ENCODE measurements at places on chromosomes 1 and 21.

- DNase-seq: no peak
Measured at GRCh38 chr1:231853588-231854207, 227.1 kb downstream of the DISC1 start.

- DNase-seq: no peak
Measured at GRCh38 chr1:228271701-228272251, 63.9 kb downstream of the OBSCN start.

GRCh38 chr21:26281506-26281905 is 110.9 kb upstream of the APP start:
- DNase-seq: no peak

DNA sequence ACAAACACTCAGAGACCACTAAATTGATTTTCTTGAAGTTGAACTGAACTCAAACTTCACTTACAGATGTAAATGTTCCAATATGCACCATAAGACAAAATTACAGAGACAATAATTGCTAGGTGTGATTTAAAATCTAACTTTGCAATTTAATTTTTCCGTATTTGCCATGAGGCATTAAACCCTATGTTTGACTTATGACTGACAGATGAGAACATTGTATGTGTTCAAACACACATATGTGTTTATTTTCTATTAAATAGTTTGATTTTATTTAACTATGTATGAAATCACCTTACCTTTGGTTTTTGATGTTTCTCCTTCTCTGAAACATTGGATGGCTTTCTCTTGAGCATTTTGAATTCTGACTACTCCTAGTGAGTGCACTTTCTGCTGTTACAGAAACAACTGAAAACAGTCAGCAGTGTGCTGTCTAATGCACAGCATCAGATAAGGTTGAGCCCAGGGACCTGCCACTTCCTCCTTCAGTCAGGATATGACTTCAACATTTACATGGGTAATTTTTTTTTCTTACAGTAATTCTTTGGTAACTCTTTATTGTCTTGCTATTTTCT is at the start of gene SAMSN1:
Gene SAMSN1, minus strand, starts transcription at position 410 of the 575 bp plus-strand sequence. Its CDS starts 54 bp downstream, at position 356.
- DNase-seq: no peak

- no peak for DNase-seq
Measured at GRCh38 chr1:204703826-204704612, 18.5 kb upstream of the LRRN2 start.

DNA sequence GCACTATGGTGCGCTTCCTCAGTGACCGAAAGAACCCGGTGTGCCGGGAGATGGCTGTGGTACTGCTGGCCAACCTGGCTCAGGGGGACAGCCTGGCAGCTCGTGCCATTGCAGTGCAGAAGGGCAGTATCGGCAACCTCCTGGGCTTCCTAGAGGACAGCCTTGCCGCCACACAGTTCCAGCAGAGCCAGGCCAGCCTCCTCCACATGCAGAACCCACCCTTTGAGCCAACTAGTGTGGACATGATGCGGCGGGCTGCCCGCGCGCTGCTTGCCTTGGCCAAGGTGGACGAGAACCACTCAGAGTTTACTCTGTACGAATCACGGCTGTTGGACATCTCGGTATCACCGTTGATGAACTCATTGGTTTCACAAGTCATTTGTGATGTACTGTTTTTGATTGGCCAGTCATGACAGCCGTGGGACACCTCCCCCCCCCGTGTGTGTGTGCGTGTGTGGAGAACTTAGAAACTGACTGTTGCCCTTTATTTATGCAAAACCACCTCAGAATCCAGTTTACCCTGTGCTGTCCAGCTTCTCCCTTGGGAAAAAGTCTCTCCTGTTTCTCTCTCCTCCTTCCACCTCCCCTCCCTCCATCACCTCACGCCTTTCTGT is 7.3 kb upstream of the PIGV start:
- no peak for DNase-seq

DNA sequence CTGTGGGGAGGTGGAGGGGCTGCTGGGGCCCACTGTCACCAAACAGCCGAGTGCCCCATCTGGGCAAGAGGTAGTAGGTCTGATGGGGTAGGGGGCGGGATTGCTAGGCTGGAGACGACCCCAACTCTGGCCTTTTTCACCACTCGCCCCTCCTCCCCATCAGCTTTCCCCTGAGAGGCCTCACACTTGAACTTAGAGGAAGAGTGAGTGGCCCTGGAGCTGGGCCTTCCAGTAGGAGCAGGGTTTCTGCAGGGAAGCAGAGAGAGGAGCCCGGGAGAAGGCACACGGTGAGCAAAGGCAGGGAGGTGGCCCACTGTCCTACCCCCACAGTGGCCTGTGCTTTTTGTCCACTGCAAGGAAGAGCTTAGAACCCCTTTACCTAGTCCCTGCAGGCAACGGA is 111.9 kb upstream of the WNT4 start:
- DNase-seq: no peak

GRCh38 chr1:114345930-114346479 is 165.0 kb downstream of the TRIM33 start:
- DNase-seq: peak; percentile 62

GRCh38 chr1:32361674-32362473 is 411 bp downstream of the FAM229A start:
- no peak for DNase-seq

DNA sequence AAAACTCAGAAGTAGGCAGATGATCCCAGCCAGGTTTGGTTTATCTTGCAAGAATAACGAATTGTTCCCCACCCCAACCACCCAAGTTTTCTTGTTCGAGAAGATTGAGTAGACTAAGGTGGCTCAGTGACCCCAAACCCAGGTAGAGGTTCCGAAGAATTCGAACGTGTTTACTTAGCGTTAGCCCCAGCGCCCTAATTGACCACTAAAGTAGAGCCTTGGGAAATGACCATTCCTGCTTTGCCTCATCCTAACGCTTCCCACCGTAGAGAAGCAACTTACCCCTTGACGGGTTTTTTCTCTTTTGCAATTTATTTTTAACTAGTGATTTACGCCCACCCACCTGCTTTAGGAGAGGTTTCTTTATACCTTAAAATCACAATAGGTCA is 870 bp downstream of the FBXO28 start:
- no peak for DNase-seq

GRCh38 chr1:31669786-31670592 is 25.3 kb upstream of the PEF1 start:
- DNase-seq: no peak

GRCh38 chr1:83530506-83530905 is 468.4 kb downstream of the TTLL7 start:
- DNase-seq: no peak

GRCh38 chr1:23020706-23021405 is 1.6 kb downstream of the KDM1A start:
- no peak for DNase-seq

DNA sequence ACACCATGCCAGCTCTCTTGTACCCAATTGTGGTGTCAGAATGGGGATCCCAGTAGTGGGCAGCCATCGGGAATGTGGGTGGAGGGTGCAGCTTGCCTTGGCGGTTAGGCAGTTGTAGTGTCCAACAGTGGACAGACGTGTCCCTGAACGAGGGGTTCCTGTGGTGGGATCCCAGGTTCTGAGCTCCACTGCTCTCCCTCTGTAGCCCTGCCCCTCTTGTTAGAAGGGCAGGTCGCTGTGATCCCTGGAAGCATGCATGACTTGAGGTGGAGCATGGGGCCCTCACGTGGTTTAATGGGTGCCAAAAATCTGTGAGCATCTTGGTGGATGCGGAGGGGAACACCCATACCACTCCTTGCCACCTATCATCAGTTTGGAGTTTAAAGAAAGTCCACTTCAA is 4.3 kb downstream of the GALNT2 start:
- no peak for DNase-seq

- DNase-seq: no peak
Measured at GRCh38 chr1:235079443-235080296, 49.0 kb downstream of the TOMM20 start.

DNA sequence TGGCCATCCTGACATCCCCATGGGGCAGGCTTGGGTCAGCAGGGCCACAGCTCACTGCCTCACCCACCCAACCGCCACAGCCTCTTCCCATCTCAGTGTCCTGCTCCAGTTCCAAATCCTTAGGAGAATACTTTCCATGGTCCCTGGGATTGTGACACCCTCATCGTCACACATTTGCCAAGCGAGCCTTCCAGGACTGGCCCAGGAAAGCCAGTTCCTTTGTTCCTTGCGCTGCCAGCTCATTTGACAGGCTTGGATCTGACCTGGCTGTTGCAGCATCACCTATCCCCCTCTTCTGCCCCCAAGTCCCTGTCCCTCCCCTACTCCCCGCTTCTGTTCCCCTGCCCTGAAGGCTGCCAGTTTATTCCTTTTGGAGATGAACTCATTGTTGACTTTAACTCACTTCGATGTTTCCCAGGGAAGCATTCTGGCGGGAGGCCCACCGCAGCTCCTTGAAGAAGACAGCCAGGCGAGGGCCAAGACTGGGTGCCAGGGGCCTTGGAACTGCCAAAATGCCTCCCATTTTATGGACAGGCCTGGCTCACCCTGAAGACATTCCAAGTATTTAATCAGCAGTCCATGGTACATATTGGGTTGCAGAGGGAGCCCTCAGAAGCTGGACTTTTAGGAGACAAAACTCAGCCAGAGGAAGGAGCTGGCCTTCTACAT is 10.2 kb upstream of the GNL2 start:
- DNase-seq: no peak

DNA sequence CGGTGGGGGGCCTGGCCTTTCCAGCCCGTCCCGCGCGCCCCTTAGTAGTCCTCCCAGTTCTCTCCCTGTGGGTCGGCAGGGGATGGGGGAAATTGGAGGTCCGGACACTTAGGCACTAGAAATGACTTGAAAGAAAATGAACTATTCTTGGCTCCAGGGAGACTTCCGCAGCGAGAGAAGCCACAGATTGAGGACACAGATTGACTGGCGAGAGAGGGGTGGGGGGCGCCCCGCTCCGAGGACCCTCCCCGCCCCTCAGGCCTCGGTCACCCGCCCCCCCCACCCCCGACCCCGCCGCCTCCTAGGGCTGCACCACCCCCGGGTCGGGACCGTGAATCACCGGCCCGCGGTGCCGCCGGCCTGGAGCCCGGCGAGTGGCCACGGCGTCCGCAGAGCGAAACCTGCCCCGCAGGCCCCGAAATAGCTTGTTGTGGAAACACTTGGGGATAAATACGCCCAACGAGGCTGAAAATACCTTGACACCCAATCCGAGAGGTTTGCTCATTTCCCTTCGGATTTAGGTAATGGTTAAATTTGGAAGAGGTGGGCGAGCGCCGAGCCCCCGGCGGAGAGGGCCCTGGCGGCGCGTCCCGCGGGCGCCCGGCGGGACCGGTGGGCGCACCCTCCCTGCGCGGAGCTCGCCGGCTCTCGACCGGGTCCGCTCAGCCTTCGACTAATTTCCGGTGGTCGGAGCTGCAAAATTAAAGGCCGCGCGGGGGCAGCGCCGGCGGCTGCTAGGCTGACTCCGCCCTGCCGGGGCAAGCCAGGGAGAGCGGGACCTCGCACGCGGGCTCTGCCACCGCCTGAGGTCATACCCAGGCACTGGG is at the start of gene GFI1:
Gene GFI1, minus strand, starts transcription at position 675 of the 827 bp plus-strand sequence. CDS start 3,438 bp downstream, outside the sequence.
- DNase-seq: peak; percentile 56

DNA sequence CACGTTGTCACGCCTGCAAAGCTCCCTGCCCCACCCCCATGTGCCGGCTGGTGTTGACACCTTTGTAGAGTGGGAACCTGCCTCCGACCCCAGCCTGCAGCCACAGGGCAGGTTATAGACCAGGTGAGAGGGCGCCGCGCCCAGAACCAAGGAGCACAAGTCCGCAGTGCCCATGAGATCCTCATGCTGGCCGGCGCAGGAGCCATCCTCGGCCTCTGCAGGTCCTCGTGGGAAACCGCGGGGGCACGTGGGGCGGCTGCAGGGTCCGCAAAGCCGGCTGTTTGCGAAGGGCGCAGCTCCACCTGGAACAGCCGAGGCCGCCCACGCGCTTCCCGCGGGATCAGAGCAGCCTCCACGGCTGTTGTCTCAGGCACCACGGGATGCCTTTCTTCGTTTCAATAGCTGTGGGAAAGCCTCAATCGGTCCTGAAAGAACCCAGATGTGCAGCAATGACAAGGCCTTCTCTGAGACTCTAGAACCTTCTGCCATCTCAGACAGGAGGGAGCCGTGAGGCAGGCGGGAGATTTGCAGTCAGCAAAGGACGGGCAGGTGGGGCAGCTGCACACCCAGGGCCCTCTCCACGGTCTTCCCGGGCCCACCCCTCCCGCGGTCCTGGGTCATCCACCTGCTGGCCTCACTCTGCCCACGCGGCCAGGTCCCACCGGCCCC is 29.9 kb downstream of the POFUT2 start:
- no peak for DNase-seq

- DNase-seq: no peak
Measured at GRCh38 chr1:26121854-26122773, 10.5 kb downstream of the PDIK1L start.

DNA sequence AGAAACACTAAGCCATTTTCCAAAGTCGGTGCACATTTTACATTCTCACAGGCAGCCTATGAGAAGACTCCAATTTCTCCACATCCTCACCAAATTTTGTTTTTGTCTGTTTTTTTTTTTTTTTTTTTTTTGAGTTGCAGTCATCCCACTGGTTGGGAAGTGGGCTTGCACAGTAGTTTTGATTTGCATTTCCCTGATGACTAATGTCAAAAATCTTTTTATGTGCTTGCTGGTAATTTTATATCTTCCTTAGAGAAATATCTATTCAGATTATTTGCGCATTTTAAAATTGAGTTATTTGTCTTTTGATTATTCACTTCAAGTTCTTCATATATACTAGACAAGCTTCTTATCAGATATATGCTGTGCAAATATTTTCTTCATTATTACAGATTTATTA is 141.5 kb downstream of the USH2A start:
- DNase-seq: no peak

DNA sequence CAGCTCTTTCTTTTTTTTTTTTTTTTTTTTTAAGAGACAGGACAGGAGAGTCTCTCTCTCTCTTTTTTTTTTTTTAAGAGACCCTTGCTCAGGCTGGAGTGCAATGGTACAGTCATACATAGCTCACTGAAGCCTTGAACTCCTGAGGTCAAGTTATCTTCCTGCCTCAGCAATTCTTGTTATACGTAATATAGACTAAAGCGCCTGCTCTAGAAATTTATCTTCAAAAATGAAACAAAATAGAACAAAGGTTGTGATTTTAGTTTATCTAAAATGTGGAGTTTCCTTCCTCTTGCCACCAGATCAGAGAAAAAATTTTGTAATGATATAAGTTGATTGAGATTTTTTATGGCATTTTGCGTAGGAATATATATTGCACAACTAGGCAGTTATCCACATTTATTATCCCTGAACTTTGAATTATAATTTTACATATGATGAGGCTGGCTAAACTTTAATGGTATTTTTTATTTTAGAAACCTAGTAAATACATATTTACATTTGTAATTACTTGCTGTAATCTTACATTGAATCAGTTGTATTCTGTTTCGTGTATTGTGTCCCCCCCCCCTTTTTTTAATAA is 44.2 kb downstream of the MTF2 start:
- no peak for DNase-seq

DNA sequence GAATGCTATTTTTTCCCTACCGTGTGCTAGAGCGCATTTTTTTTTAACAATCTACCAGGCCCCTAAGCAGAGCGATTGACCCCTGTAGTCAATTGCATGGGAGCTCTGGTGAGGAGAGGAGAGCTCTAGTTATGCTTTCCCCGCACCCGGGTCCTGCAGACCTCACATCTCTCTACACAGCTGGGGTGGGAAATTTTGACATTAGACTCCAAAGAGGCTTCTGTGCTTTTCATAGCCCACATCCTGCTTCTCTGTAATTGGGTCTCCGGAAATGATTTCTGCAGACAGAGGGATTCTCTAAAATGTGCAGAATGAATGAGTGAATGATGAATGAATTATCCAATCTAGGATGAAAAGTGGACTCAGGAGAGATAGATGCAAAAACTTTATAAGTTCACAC is 41.5 kb upstream of the DUSP10 start:
- no peak for DNase-seq
